ENCODE measurements at places on chromosomes 4 and X.

DNA sequence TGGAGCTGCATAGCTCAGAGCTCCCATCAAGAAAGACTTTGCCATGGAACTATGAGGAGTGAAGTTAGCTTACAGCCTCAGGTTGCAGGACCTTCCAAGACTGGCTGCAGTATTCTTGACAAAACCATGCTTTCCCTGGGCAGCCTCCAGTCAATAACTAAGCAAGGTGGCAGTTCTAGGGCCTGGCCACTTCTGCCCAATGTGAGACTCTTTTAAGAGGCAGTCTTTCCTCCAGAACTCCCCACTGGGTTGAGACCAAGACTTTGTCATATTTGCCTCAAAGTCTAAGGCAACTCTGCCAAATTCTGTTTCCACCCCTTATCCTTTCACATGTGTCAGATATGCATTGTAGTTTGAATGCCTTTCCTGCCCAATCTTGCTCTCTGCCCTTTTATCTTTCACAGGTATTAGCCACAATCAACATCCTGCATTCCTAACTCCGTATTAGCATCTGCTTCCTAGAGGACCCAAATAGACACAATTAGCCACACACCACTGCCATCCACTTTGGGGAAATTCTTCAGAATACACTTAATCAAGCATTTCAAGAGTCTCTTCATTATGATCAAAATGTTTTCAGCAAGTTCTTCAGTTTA lies 17.7 kb upstream of the SLC25A43 start:
- DNase-seq = no peak

GRCh38 chr4:125948021-125948420 lies 633.3 kb downstream of the FAT4 start:
- DNase-seq = no peak

- DNase-seq = no peak
Observed at GRCh38 chr4:183205193-183205592, 106.1 kb downstream of the WWC2 start.

DNA sequence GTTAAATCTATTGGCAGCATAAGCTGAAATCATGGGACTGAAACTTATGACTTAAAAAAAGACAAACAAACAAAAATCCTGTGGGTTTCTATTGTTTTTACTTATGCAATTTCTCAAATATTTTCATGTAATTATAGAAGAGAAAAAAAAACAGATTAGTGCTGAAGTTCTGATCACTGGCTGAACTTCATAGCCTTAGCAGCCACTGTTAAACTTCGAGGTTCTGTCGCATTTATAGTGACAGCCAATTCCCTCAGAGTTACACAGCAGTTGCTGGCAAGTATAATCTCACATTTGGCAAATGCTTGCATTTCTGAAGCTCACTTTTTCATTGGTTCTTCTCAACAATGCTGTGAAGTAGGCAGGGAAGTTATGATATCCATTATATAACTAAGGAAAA lies 748.9 kb upstream of the MAGEB2 start:
- DNase-seq = no peak

GRCh38 chr4:110270492-110271197 lies 72.2 kb upstream of the ELOVL6 start:
- no peak for DNase-seq

All from stimulated activated CD8-positive, alpha-beta memory T cell treated with anti-CD3 and anti-CD28 coated beads, Interleukin-15, amount 100 ng/mL, for 24 hours (primary cell).